ENCODE measurements at places on chromosomes 11 and 22.
A peak's percentile ranks its signal among the peaks of the same experiment; 100 is the strongest.

DNA sequence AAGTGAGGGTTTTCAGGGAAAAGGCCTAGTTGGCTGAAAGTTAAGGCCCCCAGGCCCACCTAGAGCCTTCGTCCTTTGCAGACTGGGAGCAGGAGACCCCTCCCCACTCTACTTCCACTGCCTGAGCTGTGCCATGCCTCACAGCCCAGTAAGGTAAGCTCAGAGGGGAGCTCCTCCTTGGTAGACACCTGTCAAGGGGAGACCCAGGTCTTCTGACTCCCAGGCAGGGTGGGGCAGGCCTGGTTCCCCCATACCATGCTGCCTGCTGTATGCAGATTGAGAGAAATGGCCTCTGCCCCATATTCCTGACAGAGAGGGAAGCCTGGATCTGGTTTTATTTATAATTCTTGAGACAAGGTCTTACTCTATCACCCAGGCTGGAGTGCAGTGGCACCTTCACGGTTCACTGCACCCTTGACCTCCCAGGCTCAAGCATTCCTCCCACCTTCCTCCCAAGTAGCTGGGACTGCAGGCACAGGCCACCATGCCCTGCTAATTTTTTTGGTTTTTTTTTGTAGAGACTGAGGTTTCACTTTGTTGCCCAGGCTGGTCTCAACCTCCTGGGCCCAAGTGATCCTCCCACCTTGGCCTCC, 697 bp downstream of the RAB36 start:
- ATAC-seq, result no peak

GRCh38 chr22:45731798-45732495, 60.3 kb downstream of the ATXN10 start:
- ATAC-seq, result no peak

GRCh38 chr11:75031224-75031753, 42.6 kb downstream of the NEU3 start:
- ATAC-seq, result no peak

- ATAC-seq, result no peak
Observed at GRCh38 chr11:7353100-7353499, 101.4 kb downstream of the SYT9 start.

DNA sequence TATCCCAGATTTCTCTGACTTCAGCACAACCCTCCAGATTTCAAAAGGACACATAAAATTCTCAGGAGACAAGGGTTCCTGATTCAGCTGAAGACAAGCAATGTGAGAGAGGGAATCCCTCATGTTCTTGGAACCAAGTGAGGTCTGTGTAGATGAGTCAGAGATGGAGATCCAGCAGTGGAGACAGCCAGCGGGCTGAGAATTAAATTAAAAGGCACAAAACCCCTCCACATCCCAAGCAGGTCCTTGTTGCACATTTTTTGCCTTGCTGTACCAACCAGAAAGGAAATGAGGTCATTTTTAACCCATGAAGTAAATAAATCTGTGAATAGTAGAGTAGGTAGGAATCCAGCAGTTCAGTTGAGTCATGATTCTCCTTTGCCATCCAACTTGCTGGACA, 9.7 kb downstream of the MTNR1B start:
- ATAC-seq, result no peak

GRCh38 chr22:38267086-38267485, 5.7 kb downstream of the TMEM184B start:
- ATAC-seq, result peak; percentile 71

DNA sequence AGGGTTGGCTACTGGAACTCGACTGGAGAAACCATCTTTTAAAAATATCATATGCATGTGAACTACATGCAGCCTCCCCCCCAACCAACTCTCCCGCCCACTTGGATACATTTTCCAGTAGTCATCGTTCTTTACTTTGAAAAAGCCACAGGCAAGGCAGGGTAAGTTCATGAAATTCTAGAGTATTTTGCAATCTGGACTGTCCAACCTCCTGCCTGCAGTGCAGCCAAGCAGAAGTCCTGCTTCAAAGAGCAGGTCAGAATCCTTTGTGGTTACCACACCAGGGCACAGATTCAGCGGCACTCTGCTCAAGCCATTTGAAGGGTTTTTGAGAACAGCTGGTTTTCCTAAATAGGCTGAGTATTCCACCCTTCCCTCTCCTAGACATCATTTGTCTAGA, 12.1 kb downstream of the ELF5 start:
- ATAC-seq, result peak; percentile 70

GRCh38 chr11:78921509-78921908, 346.8 kb upstream of the NARS2 start:
- no peak for ATAC-seq

DNA sequence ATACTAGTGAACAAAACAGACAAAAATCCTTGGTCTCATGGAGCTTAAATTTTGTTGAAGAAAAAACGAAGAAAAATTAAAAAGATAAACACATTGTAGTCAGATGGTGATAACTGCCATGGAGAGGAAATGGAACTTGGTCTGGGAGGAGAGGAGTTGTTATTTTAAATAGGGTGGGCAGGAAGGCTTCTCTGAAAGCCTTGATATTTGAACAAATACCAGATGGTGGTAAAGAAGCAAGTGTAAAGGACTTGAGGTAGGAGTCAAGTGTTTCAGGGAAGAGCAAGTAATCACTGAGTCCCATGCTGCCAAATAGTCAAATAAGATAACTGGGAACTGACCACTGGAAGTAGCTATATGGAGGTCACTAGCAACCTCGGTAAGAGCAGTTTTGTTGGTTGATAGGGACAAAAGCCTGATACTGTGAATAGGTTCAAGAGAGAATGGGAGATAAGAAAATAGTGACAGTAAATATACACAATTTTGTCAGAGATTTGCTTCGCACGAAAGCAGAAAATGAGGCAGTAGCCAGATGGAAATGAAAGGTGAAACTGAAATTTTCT, 55.1 kb downstream of the SESN3 start:
- ATAC-seq, result no peak

- no peak for ATAC-seq
Observed at GRCh38 chr11:111797145-111797581, 31.0 kb upstream of the PPP2R1B start.

GRCh38 chr11:68956142-68956541, 24.6 kb downstream of the MRGPRD start:
- ATAC-seq, result no peak

DNA sequence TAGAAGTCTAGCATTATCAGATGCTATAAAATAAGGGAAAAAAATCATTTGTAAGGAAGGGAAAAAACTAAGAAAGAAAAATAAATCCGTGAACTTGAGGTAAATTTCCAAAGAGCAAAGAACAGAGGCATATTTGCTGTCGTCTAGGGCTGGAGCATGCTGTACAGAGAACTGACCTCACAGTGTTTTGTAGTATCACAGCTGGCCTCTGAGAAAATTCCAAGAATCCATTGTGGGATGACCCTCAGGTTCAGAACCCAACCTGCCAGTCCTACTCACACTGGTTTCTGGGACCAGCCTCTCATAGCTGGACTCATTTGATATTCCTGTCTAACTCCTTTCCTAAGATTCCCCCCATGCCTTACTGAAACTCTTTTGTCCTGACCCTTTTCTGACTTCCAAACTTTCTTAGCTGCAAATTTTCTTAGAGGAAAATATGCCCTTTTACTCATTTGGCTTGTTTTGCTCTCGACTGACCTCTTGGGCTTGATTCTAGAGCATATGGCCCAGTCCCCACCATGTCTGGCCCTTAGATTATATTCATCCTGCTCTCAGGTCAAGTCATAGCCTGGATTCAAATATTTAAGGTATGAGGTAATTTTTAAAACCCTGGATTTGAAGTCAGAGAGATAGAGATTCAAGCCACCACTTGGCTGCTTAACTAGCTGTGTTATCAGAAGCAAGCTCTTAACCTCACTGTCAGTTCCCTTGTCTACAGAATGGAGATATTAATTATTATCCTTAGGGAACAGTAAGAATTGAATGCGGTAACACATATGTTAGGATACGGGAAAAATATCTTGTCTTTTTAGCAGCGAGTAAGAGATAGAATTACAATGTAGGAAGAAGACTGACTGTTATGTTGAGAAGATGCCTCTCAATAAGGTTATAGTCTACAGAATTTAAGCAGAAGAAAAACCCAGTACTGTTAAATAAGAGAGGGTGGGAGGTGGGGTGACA, 89.7 kb upstream of the KCNA4 start:
- no peak for ATAC-seq

DNA sequence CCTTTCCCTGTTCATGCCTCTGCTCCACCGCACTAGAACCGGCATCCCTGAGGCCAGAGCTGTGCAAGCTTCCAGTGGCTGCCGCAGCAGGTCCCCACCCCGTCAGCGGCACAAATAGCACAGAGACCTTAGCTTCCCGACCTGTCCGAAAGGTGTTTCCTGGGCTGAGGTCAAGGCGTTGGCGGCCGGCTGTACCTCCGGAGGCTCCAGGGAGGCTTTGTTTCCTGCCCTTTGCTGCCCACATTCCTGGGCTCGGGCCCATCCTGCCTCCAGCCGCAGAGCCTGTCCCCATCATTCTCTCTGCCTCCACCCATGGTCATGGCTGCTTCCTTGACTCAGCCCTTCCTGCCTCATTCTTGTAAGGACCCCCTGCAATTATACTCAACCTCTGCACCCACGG, 31.2 kb downstream of the ARHGAP8 start:
- peak; percentile 34 for ATAC-seq

- ATAC-seq, result no peak
Observed at GRCh38 chr11:35210876-35211546, 72.0 kb downstream of the CD44 start.

DNA sequence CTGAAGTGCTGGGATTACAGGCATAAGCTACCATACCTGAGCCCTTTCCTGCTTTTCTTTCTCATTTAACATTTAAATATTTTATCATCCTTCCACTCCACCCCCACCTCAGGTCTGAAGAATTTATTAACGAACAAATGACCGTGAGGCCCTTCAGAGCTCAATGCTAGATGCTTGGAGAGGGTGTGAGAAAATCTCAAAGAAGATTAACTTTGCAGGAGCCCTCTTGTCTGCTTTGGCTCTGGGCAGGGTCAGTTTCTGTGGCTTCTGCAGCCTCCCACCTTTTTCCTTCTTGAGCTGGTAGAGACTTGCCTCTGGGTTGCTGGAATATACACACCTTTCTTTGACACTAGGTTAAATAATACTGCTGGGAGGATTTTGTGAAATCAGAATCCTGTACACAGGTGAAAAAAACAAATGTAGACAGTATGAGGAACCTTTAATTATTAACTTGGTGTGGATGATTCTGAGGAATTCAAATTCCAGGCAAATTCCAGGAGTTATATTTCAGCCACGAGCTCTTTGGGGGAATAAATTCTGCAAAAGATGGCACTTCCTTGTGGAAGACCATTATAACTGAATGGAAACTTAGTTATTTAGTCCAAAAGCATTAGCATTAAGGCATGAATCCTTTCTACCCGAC, 3.4 kb upstream of the ZBTB44 start:
- ATAC-seq, result no peak

DNA sequence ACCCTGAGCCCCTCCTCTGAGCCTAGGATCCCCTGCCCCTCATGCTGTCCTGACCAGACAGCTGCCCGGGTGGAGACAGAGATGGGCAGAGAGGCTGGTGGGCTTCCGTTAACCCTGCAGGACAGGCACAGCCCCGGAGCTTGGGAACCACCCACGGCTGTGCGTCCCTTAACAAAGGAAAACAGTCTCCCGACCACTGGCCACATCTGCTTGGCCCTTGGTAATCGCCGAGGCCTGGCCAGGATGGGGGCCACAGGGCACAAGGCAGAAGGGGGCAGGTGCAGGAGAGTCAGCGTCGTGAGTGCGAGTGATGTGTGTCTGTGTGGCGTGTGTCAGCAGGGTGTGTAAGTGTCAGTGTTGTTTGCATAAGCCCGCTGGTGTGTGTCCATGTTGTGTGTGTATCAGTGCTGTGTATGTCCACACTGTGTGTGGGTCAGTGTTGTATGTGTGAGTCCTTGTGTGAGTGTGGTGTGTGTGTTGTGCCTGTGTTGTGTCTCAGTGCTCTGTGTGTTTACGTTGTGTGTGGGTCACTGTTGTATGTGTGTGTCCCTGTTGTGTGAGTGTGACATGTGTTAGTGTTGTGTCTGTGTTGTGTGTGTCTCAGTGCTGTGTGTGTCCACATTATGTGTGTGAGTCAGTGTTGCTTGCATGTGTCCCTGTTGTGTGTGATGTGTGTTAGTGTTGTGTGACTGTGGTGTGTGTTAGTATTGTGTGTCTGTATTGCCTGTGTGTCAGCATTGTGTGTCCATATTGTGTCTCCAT, 369.5 kb downstream of the BRD1 start:
- ATAC-seq, result no peak

- ATAC-seq, result peak; percentile 37
Observed at GRCh38 chr11:3796801-3797328, 489 bp downstream of the NUP98 start.

GRCh38 chr11:130581646-130582045, 133.2 kb downstream of the ADAMTS15 start:
- no peak for ATAC-seq

DNA sequence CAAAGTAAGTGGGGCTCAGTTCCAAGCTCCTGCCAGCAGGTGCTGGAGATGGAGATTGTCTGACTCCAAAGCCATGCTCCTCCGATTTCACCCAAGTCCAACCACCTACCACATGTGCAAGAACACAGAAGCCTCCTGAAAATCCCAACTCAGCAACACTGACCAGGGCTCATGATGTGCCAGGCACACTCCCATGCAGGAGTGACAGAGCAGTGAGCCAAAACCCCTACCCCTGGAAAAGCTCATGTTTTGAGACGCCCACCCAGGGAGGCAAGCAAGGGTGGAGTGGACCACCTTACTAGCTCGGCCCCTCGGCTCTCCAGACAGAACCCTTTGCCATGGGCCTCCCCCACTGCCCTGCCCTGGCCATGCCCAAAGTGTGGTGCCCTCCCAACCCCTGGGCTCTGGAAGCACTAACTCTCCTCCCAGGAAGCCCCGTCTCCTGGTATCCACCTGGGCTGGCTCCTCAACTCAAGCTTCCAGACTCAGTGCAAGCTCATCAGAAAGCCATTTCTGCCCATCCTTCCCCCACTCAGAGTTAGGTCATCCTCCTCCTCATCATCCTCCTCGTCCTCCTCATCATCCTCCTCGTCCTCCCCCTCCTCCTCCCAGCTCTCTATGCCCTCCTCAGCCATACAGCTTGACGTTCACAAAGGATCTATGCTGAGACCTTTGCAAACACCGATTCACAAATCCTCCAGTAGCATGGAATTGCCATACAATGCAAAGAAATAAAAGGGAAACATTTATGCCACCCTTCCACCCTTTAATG, 154.9 kb downstream of the MPPED1 start:
- no peak for ATAC-seq

DNA sequence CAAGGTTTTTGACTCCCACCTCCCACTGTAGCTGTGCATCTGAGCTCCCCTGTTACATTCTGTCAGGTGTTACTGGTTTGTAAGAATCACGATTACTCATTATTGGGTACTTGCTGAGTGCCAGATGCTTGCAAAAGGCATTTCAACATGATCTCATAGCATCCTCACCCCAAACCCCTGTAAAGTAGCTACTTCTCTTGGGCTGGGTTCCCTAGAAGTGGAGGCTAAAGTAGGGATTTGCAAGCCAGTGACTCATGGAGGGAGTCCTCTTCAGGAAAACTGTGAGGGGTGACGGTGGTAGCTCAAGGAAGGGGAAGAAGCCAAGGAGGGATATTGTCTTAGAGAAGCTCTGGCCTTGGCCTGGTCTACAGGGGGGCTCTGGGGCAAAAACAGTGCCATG, 78.6 kb downstream of the TIMP3 start:
- ATAC-seq, result peak; percentile 44
